Prostate gland (tissue), 2 donors: ENCODE measurements at places on chromosomes 1 and 21.
A peak's percentile ranks its signal among the peaks of the same experiment; 100 is the strongest.

GRCh38 chr1:60224523-60224922, 151.0 kb upstream of the C1orf87 start:
- no peak for DNase-seq

- no peak for DNase-seq
Observed at GRCh38 chr1:39391691-39392679, 99.5 kb upstream of the BMP8A start.

GRCh38 chr1:226104671-226105121, 42.2 kb downstream of the H3-3A start:
- no peak for DNase-seq

DNA sequence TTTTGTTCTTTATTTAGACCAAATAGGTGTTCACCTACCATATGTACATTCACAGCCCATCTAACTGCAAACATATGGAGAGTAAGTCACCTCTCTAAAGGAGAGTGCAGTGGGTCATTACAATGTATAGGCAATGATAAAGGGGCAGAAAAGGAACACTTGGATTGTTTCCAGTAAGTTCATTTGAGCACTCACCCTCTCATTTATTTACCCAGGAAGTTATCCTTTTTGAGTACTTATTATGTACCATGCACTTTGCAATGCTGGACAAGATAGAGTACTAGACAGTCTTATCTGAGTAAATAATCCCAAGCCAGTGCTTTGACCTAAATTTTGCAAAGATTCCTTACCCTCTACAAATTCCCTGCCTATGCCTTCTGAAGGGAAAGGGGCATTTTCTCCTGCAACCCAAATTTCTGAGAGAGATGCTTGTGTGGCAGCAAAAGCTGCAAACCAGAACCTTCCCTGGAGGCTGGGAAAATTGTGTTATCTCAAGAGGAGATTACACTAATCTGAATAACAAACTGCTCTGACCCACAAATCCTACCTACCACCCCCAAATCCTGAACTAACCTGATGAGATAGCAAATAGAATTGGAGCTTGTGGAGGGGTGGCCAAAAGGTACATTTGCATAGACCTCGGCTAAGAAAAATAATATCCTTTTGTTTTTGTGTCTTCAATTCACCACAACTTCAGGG, 18.6 kb upstream of the RGS8 start:
- DNase-seq = no peak

GRCh38 chr1:18965206-18966173, 9.0 kb upstream of the IFFO2 start:
- DNase-seq = no peak

GRCh38 chr1:58365328-58365727, 181.2 kb downstream of the OMA1 start:
- no peak for DNase-seq

DNA sequence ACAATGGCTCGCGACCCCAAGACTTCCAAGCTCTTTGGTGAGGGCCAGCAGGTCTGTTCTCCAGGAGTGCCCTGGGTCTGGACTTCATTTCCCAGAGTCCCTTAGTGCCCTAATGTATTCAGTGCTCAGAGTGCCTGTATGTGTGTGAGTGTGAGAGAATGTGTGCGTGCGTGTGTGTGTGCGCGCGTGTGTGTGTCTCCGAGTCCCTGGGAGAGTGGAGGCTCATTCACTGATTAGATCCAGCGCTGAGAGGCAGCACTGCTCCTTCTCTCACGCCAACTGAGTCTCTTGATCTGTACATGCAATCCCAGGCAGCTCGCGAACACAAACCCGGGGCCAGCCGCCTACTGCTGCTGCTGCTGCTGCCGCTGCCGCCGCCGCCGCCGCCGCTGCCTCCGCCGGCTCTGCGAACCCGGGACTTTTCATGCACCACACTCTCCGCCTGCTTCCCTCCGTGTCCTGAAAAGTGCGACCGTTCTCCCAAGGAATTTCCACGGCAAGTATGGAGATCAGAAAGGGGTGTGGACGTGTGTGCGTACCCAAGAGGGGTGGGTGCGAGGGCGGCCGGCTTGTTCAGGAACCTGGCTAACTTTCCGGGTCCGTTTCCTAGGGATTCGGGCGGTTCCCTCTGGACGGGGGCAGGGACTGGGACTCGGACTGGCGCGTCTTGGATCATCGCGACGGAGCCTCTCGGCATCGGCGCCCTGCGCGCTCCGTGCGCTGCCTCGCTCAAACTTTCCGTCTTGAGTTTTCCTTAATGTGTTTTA, at the start of gene RNF220:
Gene RNF220 (plus strand): TSS at position 225 of the 767 bp plus-strand sequence.
- peak; percentile 36 for DNase-seq

- DNase-seq = peak; percentile 77
Observed at GRCh38 chr1:7975212-7975865, 13.8 kb downstream of the PARK7 start.

- no peak for DNase-seq
Observed at GRCh38 chr1:4752059-4752458, 97.7 kb downstream of the AJAP1 start.
